ENCODE measurements at places on chromosomes 13 and 19.

DNA sequence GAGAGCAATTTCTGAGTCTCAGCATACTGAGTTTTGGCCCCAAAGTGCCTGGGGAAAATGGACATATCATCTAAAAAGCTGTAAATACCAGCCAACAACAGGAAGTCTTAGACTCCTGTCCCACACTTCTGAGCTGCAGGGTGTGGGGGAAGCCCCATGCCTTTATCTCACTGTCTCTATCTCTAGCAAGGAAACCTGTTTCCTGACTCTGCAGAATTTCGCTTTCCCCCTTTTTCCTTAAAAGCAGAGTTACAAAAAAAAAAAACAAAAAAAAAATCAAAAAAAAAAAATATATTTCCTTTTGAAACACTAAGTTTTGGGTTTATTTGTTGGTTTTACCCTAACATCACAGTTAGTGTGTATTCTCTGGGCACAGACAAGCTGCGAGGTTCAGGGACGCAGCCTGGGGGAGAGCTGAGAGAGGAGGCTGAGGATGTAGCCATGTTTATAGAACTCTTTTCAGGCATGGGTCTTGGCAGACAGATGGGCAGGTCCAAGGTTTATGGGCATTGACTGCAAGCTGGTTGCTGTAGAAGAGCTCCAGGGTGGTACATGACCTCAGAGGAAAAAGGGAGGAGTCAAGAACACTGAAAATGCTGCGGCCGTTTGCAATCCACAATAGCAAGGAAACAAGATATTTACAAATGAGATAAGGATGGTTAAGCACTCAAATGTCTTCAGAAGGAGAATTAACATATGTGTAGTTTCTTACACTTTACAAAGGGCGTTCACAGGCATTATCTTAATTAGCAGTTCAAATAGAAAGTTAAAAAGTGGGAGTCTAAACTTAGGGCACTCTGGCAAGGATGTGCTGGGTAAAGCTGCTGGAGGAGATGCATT is 4.9 kb downstream of the MBNL2 start:
- DNase-seq = no peak

DNA sequence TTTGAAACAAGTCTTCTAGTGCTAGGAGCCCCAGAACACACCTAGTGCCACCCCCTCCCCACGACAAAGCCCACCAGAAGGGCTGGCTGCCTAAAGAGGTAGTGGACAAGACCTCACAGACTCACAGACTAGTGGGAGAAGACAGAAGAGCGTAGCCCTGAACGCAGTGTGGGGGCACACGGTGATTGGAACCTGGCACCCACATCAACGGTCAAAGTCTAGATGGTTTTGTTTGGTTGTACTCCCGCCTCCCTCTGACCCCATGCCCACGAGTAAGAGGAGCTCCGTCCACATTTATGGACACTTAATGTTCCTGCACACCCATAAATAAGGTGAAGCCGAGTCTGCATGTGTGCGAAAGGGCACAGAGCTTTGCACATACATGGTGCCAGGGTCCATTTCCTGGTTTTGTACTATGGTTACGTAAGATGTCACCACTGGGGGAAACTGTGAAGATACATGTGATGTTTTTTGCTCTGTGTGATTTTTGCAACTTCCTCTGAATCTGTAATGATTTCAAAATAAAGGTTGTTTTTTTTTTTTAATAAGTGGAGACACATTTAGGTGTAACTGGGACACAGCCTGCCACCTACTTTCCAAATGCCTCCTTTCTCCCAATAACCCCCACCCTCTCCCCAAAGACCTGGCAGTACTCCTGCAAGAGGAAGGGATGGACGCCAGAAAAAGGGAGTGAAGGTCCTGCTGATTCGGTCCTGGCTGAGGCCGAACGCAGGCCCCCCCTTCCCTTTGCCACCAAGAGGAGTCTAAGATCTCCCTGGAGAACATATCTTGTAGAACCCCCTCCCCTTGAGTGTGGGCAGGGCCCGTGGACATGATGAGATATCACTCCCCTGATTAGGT is 72.8 kb downstream of the GNG7 start:
- DNase-seq = no peak

GRCh38 chr13:41985788-41986508 is 25.0 kb upstream of the VWA8 start:
- DNase-seq = no peak

GRCh38 chr19:33718651-33719254 is 77.9 kb upstream of the KCTD15 start:
- no peak for DNase-seq

DNA sequence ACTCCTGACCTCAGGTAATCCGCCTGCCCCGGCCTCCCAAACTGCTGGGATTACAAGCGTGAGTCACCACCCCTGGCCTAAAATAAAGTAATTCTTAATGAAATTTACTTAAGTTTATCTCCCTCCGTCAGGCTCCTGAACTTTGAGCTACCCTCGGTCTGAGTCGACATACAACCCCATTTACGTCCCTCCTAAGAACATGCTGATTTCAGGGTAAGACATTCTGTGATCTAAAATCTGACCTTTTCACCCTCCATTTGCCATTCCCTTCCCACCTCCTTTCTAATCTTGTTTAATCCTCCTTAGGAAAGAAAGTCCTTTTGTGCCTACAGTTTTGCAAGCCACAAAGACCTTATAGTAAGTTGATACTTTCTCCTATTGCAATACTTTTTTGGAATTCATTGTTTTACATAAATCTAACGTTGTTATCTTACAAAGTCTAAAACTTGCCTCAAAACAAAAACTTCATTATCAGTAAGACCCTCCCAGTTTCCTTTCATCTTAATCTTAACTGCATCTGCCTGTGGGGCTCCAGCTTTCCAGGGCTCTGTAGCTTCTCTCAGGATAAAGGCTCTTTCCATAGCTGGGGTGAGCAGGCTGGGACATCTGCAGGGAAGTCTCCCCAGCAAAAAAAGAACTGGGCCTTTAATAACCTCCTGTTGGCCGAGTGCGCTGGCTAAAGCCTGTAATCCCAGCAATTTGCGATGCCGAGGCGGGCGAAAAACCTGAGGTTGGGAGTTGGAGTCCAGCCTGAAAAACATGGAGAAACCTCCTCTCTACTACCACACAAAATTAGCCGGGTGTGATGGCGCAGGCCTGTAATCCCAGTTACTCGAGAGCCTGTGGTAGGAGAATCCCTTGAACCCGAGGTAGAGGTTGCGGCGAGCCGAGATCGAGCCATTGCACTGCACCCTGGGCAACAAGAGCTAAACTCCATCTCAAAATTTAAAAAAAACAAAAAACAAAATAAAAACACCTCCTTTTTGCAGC is 143.1 kb downstream of the ZNF737 start:
- peak; percentile 13 for DNase-seq

GRCh38 chr13:104286566-104287290 is 1220.5 kb upstream of the SLC10A2 start:
- no peak for DNase-seq

DNA sequence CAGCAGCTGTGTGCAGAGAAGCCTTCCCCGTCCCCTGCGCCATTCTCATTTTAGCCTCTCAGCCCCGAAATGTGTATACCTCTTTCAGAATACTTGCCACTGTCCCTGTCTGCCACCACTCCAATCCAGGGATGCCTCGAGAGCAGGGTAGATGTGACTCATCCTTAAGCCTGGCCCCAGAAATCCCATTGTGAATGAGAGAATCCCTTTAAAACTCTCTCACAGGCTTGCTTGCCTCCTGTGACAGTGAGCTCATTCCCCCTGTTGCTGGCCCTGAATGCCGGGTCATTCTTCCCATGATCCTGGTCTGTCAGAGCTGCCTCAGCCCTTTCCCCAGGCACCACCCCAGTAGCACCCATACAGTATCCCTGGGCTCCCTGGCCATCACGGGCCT is 9.6 kb downstream of the AP2A1 start:
- no peak for DNase-seq

- no peak for DNase-seq
Measured at GRCh38 chr13:35356572-35356971, 119.9 kb downstream of the MAB21L1 start.

DNA sequence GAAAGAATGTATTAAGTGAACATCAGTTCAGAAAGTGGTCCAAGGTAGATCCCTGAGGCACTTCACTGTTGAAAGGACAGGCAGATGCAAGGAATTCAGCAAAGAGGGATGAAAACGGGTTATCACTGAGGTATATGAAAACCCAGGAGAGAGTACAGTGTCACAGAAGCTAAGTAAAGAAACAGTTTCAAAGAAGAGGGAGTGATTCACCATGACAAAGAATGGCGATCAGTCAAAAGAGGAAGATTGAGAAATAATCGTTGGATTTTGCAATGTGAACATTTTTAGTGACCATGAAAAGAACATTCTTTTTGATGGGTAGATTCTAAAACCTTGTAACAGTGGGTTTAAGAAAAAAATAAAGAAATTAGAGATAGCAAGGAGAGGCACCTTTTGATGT is 99.3 kb downstream of the EPSTI1 start:
- DNase-seq = no peak
